GM04503 (cell line): ENCODE measurements at places on chromosomes 2 and 18.

GRCh38 chr2:184067502-184067901, 530.8 kb upstream of the ZNF804A start:
- no peak for DNase-seq

- DNase-seq = no peak
Observed at GRCh38 chr2:219957820-219958219, 330.4 kb downstream of the SLC4A3 start.

GRCh38 chr2:120510751-120511395, 164.9 kb downstream of the INHBB start:
- no peak for DNase-seq

GRCh38 chr2:190533175-190533967, 1.2 kb downstream of the NEMP2 start:
- DNase-seq = no peak

DNA sequence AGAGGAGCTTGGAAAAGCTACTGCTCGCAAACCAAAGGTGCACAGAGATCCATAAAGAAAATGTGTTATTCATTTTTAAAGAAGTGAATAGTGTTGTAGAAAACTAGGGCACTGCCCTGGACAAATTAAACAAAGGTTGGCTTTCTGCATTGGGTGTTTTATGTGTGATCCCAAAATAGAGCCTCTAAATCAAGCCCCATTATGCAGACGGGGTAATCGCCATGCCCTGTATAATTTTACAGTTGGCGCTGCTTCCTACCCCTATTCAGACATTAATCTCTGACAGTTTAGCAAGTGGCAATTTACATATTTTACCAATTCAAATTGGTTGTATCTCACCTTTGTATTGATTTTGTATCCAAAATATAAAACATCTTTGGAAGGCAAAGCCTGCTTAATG, 109.1 kb downstream of the PID1 start:
- no peak for DNase-seq

GRCh38 chr2:8612734-8613179, 69.1 kb upstream of the ID2 start:
- DNase-seq = no peak

DNA sequence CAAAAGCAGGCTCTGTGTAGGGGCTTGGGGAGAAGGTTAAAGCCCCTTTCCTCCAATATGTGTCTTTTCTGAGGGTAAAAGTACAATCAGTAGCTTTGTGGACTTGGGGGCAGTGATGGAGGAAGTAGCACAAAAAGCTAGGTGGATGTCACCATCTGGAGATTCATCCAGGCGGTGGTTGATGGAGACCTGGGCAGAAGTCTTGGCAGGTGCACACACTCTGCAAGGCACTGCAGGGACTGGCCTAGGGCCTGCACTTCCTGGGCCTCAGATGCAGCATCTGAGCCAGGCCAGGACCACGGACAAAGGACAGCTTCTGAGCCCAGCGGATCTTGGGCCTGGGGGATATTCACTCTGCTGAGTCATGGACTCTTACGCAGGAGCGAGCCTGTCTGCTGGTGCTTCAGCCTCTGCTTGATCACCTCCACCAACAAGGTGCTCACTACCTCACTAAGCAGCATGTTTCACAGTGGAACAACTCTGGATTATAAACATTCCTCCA, 391.1 kb downstream of the TNS1 start:
- no peak for DNase-seq

GRCh38 chr2:133477616-133477990, 90.7 kb downstream of the NCKAP5 start:
- DNase-seq = no peak

GRCh38 chr2:73386342-73386868, 769 bp downstream of the ALMS1 start:
- no peak for DNase-seq

- DNase-seq = no peak
Observed at GRCh38 chr18:3088449-3088848, 75.5 kb upstream of the LPIN2 start.

DNA sequence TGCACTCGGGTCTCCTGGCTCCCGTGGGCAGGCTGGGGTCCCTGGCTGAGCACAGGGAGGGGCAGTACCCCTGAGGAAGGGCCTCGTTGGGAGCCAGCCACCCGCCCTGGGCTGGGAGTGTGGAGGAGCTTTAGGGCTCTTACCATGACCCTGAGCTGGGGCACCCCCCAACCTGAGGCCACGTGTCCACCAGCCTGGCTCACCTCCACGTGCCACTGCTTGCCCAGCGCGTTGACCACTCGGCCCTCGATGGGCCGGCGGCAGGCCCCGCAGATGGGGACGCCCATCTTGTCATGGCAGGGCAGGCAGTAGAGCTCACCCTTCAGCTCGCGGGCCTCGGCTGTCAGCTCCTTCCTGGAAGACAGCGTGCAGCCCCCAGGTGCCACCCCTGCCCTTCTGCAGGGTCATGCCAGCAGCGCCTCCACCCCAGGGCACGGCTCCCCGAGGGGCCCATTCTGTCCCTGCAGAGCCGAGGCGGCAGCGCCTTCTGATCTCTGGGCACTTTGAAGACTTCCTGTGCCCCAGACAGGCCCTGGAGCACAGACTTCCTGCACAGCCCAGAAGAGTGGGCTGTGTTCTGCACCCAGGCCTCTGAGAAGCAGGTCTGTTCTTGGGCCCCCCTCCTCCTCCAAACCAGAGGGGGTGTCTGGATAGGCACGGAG, 4.0 kb upstream of the GPR17 start:
- DNase-seq = no peak

DNA sequence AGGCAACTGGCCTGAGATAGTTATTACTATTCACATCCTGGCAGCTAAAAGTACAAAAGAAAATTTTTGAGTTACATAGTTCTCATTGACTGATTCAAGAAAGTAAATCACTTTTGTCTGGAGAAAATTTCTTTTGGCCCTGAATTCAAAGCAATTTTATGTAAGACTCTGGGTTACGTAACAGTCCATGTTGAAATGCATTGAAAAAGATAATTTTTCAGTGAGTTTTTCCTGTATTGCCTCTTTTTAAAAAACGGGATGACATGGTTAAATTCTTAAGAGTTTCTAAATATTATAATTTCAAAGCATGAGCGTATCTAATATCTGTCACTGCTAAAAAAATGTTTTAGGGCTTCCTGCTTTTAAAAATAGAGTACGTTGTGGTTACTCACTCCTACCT, 72.7 kb downstream of the ANKRD12 start:
- DNase-seq = peak; percentile 14

DNA sequence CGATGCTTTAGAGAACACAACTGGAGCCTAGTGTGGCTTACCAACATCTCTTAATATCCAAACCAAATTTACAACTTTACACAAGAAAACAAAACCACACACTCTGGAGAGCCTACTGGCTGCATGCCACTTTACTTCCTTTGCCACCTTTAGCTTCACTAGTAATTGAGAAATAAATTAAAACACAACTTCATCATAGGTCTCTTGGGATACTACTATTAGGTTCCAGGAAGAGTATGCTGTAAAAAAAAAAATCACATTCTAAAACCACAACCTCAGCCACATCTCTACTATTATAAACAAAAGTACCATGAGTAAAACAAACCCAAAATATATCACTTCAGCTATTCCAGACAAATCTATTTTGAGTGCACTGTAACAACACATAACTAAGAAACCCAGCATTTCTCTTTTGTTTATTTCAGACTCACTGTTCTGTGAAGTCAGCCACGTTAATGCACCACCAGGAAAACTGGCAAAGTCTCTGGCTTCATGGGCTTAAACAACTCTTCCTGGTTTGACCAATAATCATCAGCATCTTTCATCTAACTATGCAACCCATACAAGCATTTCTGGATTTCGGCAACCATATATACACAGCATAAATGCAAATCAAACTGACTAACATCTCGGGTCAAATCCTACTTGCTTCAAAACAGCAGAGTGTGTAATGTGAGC, 59.1 kb downstream of the REV1 start:
- DNase-seq = peak; percentile 42

- peak; percentile 24 for DNase-seq
Observed at GRCh38 chr18:43662657-43663056, 385.4 kb upstream of the SYT4 start.

GRCh38 chr2:43139996-43140621, 86.3 kb downstream of the ZFP36L2 start:
- peak; percentile 27 for DNase-seq
